ENCODE measurements at places on chromosomes 3 and 15.

DNA sequence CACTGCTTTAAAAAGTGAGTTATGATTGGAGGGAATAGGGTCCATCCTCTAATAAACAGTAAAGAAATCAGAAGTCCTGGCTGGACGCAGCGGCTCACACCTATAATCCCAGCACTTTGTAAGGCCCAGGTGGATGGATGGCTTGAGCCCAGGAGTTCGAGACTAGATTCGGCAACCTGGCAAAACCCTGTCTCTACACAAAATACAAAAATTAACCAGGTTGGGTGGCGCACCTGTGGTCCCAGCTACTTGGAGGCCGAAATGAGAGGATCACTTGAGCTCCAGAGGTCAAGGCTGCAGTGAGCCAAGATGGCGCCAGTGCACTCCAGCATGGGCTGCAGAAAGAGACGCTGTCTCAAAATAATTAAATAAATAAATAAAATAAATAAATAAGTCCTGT, 171.2 kb downstream of the POTEB3 start:
- no peak for DNase-seq

- no peak for DNase-seq
Measured at GRCh38 chr3:32410367-32411246, 19.0 kb downstream of the CMTM7 start.

DNA sequence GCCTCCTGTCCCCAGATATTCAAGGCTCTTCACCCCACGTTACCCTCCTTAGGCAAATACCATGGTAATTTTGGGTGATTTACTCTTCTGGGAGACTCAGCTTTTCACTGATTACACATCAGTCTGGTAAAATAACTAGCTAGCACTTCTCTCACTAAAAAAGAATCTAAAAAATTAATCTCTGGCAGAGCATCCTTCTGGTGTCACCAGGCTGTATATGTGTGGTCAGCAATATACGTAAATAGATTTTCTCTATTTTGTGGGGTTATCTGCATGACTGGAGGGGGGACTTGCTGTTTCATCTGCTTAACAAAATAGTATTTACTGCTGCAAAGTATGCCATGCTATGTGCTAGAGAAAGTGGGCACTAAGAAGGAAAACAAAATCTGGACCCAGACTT, 45.1 kb downstream of the LRRC28 start:
- DNase-seq = no peak

DNA sequence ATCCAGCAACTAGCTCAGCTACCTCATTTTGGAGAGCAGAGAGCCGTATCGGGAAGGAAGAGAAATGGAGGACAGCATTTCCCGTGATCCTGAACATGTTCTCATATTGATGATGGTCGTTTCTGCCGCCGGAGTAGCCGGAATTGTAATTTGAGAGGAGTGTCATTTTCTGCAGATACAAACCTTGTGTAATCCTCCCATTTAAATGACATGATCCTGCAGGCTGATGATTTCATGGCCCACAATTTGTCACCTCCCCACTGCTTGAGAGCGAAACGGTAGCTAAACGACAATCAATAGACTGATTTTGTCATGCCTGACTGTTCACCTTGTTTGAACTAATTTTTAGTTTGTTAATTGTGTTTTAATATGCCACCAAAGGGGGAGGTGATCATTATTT, 126.5 kb upstream of the CNTN6 start:
- no peak for DNase-seq

DNA sequence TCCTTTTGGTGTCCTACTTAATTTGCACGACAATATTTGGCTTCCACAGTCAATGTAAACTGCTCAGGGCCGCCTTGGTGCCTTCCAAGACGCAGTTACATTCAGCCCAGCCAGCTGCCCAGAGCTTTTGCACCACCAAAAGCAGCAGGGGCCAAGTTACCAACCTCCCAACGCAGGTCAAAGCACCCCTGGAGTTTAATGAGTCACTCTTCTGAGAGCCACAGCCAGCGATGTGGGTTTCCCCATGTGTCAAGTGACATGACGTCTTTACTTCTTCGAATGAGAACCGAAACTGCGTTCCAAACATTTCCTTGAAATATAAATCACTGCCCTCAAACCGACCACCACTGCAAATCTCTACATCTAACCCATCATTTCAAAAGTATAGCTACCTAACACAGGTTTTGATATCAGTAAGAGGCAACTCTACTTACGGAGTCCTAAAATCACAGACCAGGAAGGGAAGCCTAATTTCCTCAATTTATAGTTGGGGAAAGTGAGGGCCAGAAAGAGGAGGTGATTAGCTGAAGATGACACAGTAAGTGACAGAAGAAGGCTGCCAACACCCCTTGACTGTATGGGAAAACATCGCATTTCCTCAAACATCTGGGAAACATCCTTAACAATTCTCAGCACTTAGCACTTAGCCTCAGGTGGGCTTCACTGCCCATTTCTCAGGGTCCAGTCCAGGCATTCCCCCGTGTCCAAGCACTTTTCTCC, 24.5 kb downstream of the MB21D2 start:
- DNase-seq = peak; percentile 92

DNA sequence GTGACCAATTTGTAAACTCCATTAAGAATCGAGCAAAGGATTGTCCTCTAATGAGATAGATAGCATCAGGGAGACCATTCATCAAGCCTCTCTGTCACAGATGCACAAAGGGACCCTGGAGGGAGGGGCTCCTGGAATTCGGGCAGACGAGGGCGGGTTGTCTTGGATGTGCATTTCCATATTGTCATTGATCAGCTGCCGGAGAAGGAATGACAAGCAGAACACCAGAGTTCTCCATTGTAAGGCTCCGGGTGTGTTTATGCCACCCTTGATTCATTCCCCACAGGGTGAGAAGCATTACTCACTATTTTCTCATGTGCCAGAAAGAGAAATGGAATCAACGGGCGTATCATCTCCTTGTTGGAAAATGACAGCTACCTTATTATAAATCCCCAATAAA, 167.5 kb downstream of the EBLN2 start:
- DNase-seq = no peak

DNA sequence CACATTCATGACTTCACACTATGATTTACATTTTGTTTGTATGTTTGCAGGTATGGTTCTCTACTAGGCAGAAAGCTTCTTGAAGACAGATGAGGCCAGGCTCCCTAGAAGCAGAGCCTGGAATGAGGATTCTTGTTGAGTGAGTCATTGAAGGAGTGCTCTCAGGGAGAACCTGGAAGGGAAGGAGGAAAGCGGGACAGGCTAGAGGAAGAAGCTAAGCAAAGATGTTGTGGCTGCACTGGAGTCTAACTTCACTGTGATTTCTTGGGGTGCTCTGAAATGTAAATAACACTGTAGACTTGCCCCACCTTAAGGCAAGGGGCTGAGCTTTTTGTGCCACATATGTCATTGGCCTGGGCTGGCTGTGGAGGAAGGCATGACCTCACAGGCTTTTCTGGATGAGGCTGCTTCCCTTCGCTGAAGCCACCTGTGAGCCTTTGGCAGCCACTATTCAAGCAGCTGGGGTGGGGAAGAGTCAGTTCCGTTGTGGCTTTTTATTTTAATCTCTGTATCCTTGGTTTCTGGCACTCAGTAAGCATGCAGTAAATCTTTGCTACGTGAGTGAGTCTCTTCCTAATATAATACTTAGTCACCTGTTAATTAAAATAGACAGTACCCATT, 307.3 kb downstream of the SV2B start:
- peak; percentile 17 for DNase-seq

DNA sequence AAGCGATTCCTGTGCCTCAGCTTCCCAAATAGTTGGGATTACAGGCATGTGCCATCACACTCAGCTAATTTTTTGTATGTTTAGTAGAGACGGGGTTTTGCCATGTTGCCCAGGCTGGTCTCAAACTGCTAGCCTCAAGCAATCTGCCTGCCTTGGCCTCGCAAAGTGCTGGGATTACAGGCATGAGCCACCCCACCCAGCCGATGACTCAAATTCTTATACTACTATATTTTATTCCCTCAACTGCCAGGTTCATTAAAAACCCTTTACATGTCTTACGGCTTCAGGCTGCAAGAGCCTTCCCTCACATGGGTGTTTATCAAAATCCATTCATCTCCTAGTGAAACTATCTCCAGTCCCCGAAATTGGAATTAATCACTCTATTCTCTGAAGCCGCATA, 63.4 kb downstream of the CBLB start:
- no peak for DNase-seq

DNA sequence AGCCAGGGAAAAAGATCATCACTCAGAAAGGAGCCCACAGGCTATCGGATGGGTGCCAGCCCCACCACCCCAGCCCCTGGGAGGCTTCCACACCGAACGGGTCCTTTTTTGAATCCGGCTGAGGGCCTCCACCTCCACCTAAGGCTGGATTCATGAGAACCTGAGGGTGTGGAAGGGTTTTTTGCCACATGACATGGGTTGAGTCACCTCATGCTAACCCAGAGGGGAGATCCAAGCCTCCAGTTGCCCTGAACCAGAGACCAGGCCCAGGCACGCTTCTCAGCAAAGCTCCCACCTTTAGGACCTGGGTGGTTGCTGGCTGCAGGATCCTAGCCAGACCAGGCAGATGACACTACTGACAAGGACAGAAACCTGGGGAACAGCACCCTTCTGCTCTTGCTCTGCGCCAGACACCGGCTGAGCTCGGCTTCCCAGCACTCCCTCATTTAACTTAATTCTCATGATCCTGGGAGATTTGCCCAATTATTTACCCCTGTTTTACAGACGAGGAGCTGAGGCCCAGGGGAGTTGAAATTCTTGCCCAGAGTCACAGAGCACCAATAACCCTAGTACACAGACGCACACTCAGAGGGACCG, 25.6 kb downstream of the DUSP7 start:
- no peak for DNase-seq

DNA sequence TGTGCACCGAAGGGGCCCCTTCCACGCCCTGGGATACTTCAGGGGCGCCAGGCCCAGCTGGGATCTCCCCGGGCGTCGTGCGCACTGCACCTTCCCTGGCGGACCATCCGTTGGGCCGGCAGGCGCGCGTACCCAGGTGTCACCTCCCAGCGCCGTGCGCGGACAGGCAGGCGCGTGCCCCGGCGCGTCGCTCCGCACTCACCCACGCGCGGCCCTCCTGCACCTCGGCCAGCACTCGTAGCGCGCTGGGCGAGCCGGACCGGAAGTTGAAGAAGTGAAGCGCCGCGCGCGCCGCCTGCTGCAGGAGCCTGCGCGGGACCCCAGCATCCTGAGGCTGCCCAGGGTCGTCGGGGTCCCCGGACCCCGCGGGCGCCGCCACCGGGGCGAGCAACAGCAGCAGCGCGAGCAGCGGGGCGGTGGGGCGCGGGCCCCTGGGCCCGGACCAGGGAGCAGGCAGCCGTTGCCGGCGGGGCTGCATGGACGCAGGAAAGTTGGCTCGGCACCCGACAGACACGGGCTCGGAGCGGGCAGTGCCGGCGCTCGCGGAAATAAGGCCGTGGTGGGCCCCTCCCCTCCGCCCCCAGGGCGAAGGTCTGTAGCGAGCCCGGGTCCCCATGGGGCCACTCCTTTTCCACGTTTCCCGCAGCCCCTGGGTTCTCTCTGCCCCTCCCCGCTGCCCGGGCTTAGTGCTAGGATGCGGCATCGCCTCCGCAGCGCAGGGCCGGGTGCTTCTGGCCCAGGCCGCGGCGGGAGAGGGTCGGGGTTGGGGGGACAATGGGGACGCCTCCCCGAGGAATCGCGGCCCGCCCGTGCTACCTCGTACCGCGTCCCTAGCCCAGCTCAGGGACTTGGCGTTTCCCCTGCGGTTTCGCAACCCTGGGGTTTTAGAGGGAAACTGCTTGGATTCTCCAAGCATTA, at the start of gene RARRES1:
TSS of gene RARRES1 (minus strand) at position 520 of the 918 bp plus-strand sequence. CDS start at position 478, 42 bp downstream.
- DNase-seq = peak; percentile 49

- no peak for DNase-seq
Measured at GRCh38 chr15:99998661-99999101, 265.4 kb upstream of the LYSMD4 start.

DNA sequence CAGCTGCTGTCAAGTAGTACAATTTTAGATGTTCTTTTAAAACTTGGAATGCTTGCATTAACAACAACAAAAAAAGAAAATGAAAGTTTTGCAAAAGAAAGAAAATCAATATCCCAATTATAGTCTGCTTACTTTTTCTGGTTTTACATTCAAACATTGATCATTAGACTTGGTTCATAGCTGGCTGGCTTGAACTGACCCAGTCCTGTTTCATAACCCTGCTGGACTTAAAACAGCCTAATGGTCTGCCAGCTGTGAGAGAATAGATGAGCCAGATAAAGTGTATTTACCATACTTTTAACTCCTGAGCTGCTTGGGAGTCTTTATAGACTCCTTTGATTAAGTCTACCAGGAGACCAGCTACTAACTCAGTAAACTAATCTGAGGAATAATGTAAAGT, 59.2 kb downstream of the PIAS1 start:
- DNase-seq = no peak

DNA sequence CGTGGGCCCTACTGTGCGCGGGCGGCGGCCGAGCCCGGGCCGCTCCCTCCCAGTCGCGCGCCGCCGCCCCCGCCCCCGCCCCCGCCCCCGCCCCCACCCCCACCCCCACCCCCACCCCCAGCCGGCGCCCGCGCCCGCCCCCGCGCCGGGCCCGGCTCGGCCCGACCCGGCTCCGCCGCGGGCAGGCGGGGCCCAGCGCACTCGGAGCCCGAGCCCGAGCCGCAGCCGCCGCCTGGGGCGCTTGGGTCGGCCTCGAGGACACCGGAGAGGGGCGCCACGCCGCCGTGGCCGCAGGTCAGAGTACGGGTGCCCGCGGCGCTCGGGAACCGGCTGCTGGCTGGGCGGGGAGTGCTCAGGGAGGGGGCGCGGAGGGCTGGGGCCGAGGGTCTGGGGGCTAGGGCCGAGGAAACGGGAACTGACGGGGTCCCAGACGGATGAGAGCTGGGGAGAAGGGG, 1.1 kb upstream of the PPARG start:
- peak; percentile 49 for DNase-seq

DNA sequence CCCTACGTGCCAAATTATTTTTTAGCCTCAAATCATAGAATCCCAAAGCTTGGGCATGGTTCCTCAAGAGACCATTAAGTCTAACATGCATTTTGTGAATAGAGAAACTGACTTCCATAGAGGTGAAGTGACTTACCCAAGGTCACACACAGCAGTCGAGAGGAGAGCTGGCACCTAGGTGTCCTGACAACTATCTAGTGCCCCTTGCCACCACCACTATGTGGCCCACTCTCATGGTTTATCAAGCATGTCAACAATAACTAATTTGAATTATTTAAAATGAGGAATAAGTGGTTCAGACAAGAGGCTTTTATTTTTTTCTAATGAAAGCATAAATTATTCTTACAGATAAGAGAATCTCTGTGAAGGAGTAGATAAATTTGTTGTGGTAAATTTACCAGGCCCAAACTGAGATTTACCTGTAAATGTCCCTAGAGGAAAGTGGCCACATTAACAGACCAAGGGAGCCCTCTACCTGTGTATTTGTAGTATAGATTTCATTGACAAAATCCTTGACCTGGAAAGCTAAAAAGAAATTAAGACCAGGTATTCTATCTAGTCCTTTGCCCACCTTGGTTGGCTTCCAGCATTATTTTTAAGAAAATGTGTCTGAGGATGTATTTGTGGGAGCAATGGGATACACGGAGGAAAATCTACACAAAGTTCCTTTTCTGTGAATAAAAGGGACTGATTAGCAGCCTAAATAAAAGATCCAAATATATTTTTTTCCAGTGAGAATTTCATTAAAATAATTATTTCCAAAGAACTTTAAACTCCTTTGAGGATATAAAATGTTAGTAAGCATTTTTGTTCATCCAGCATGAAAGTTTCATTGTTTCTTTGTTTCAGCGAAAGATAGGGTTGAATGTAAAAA, 49.1 kb downstream of the IQCH start:
- DNase-seq = peak; percentile 16

GRCh38 chr3:65401359-65402305, 637.1 kb downstream of the MAGI1 start:
- no peak for DNase-seq

Data from fibroblast of skin of back (primary cell).